ENCODE measurements at places on chromosomes 16 and 17.
A peak's percentile ranks its signal among the peaks of the same experiment; 100 is the strongest.

DNA sequence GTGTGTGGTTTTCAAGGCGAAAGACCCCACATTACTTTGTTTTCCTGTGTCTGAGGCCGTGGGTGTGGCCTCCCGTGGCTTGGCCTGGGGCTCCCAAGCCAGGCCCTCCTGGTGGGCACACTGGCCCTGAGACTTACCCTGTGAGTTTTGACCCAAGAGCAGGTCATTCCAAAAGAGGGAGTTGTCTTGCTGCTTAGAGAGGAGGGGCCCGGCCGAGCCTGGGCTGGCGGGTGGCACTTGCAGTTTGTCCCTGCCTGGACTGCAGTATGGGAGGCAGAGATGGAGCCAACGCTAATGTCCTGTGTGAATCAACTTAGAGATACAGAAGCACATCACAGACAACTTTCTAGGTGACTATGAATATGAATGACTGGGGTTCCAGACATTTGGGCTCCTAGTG, 22.7 kb downstream of the PLEKHG4 start:
- no peak for DNase-seq

GRCh38 chr16:30409125-30410060, 2.0 kb downstream of the ZNF771 start:
- peak; percentile 88 for DNase-seq

GRCh38 chr16:17365591-17366298, 105.0 kb downstream of the XYLT1 start:
- DNase-seq, result no peak

DNA sequence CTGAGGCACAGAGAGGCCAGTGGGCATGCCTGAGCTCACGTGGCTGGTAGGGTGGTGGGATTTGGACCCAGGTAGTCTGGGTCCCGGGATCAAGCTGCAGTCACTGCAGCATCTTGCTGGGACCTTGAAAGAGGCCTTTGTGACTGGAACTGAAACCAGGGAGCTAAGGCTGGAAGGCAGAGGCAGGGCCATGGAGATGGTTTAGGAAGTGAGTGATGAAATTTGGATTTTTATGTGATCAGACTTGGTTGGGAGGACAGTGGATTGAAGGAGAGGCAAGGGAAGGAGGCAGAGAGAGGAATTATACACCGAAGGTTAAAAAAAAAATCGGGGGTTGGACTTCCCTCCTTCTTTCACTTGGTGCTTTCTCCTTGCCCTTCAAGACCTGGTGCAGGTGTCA, 255.4 kb upstream of the CACNG5 start:
- no peak for DNase-seq

DNA sequence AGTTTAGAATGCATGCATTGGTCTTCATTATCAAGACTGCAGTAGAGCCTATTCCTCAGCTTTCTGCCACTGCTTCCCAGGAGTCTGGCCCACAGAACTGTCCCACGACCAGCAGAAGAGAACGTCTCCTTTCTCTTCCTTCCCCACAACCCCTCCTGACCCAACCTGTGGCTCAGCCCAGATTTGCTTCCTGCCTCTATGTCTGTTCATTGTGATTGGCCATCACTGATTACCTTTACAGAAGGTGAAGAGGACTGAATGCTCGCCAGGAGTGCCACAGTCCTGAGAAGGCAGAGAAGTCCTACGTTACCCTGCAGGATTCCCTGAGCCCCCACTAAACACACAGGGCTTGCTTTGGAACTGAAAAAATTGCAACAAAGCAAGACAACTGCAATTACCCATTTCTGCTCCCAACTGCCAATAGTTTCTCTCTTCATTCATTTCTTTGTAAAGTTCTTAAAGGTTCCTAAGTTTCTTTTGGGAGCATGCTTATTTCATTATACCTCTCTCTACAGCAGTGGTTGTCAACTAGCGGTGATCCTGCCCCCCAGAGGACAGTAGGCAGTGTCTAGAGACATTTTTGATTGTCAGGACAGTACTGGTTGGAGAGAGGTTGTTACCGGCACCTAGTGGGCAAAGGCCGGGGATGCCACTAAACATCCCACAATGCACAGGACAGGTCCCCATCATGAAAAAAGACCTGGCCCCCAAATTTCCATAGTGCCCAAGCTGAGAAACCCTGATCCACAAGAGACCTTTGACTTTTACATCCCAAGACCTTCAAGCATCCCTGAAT, 4.5 kb upstream of the NAT9 start:
- DNase-seq, result peak; percentile 40

GRCh38 chr16:53666786-53667415, 36.8 kb downstream of the RPGRIP1L start:
- DNase-seq, result no peak

DNA sequence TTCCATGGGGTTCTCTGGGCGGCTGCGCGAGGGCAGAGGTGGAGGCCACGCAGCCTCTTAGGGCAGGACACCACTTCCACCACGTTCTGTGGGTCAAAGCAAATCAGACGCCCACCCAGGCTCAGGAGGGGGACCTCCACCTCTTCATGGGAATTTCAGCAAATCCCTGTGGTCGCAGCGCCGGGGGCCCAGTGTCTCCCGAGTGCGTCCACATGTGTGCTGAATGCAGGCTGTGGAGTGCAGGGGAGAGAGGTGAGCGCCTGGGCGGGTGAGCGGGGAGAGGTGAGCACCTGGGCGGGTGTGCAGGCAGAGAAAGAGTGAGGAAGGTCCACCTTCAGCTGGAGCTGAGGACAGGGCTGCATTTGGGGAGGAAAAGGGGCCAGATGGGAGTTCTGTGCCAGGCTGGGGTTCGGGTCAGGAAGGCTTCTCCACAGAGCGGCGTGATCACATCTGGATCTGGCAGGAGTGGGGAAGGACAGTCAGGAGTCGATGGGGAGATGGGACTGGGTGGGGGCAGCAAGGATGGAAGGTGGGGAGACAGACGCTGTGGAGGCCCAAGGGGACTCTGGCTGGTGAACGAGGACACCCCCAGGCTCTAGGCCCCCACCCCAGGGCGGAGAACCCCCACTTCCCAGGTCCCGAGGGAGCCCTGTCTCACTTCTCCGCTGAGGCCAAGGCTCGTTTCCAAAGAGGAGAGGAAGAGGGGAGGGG, 36.8 kb upstream of the CBFA2T3 start:
- DNase-seq, result no peak

Data from CD4-positive, alpha-beta T cell treated with Interferon alpha-2 for 1 hour (primary cell).